ENCODE measurements at places on chromosomes 11 and 22. TPM values are rescaled to one million over a fixed set of nuclear protein-coding genes. Genes with fewer than 3 reads are reported as not detected.

KRTAP5-9 gene
- total RNA-seq: not detected

C11orf87 gene
- total RNA-seq: 0.11 TPM

GRCh38 chr22:30254314-30254713 lies 7.8 kb upstream of the LIF start:
- no peak overlapping the region for H3K27ac ChIP-seq
- H3K4me3 ChIP-seq: no peak overlapping the region
- H3K4me1 ChIP-seq: peaks cover 3% of the 10 kb centered on the region

GRCh38 chr11:118924591-118925585 lies 838 bp downstream of the BCL9L start:
- no peaks in the 10 kb centered on the region for H3K27me3 ChIP-seq
- H3K4me1 ChIP-seq: peaks cover 23% of the 10 kb centered on the region
- peak; percentile 71 for DNase-seq
- H3K36me3 ChIP-seq: peaks cover 5% of the 10 kb centered on the region

DNA sequence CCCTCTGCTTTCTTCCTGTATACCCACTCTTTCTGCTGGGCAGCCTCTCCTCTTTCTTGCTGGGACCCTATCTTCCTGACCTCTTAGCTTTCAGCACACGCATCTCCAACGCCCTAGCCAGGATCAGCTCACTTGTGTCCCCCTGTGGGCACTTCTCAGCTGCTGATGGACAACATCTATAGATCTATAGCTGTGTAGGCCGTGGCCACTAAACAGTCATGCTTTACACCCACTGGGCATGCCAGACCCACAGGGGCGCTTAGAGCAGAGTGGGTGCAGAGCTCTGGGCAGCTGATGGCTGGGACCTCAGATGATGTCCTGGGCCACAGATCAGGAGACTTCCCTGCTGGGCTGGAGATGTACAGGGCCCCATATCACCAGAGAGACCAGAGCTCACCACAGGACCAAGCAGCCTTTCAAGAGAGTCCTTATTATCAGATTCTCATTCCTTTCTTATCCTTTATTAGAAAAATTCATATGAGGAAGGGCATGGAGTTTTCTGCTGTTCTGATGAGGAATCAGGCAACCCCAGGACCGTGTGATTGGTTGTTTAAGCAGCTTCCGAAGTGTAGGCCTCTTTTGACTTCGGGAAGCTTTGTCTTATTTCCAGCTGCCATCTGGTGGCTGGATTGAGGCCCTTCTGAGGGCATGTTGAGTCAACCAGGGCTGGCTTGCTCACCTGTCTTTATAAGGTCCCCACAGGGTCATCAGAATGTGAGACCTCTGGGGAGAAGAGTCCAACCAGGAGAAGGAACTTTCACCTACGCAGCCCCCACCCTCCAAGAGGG lies 60.5 kb downstream of the OSBP2 start:
- no peak overlapping the region for H3K4me3 ChIP-seq
- no peaks in the 10 kb centered on the region for H3K27me3 ChIP-seq
- DNase-seq: peak; percentile 73
- H3K27ac ChIP-seq: no peak overlapping the region

GRCh38 chr22:36123673-36124630 lies 36.6 kb downstream of the APOL3 start:
- no peaks in the 10 kb centered on the region for H3K27me3 ChIP-seq
- H3K27ac ChIP-seq: no peak overlapping the region
- H3K4me1 ChIP-seq: 0 out of 2 replicates have a peak, but pooled peaks cover 4% of the 10 kb centered on the region
- DNase-seq: peak; percentile 95
- H3K36me3 ChIP-seq: no peaks in the 10 kb centered on the region

DNA sequence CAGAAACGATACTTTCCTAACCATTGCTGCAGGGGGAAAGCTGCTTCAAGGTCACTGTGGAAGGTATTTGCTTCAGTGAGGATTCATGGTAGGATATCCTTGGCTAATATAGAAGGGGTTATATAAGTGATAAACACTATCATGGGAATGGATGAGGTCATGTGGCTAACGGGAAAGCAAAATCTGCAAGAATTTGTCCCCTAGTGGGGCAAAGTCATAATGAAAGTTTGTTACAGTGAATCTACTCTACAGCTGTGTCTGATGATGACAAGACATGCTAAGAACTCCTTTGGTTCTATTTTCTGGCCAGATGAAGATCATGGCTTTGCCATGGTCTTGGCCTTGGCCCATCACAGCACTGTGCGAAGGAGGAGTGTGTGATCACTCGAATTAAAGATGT lies 13.8 kb downstream of the MMP20 start:
- H3K4me3 ChIP-seq: no peak overlapping the region
- H3K4me1 ChIP-seq: no peaks in the 10 kb centered on the region
- no peaks in the 10 kb centered on the region for H3K27me3 ChIP-seq
- no peaks in the 10 kb centered on the region for H3K36me3 ChIP-seq
- H3K27ac ChIP-seq: no peak overlapping the region
- DNase-seq: no peak

GRCh38 chr11:108983636-108984420 lies 319.0 kb downstream of the DDX10 start:
- DNase-seq: no peak
- H3K27ac ChIP-seq: no peak overlapping the region
- H3K4me1 ChIP-seq: peaks cover 2% of the 10 kb centered on the region
- H3K36me3 ChIP-seq: no peaks in the 10 kb centered on the region
- no peak overlapping the region for H3K4me3 ChIP-seq

DNA sequence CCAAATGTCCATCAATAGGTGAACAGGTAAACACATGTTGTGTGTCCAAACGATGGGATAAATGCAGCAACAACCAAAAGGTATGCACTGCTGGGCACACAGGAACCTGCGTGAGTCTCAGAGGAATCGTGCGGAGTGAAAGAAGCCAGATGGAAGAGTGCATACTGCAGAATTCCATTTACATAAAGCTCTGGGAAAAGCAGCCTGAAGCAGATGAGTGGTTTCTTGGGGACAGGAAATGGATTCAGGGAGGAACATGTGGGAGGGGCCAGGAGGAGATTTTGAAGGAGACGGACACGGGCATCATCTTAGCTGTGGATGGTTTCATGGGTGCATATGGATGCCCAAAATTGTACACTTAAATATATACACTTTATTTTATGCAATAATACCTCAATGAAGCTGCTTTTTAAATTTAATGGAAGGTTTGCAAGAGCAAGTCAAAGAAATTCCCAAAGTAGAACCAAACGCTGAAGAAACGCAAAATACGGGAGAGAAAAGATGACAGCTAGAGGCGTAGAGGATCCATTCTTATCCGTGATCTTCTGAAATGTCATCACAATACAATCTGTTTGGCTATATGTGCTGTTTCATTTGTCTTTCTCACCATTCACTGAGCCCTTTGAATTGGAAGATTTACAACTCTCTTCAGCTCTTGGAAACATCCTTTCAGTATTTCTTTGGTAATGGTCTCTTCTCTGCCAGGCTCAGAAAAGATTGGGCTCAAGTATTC lies 24.5 kb downstream of the ST14 start:
- DNase-seq: no peak
- H3K4me1 ChIP-seq: peaks cover 4% of the 10 kb centered on the region
- H3K36me3 ChIP-seq: no peaks in the 10 kb centered on the region
- no peak overlapping the region for H3K4me3 ChIP-seq
- no peaks in the 10 kb centered on the region for H3K27me3 ChIP-seq

UPK3A gene
- not detected for total RNA-seq

DSCAML1 gene
- total RNA-seq: 0.42 TPM

GRCh38 chr11:7414973-7415817 lies 70.1 kb upstream of the OLFML1 start:
- no peaks in the 10 kb centered on the region for H3K27me3 ChIP-seq
- H3K4me1 ChIP-seq: peaks cover 15% of the 10 kb centered on the region
- no peak overlapping the region for H3K27ac ChIP-seq
- no peak overlapping the region for H3K4me3 ChIP-seq

UBQLNL gene
- not detected for total RNA-seq

DNA sequence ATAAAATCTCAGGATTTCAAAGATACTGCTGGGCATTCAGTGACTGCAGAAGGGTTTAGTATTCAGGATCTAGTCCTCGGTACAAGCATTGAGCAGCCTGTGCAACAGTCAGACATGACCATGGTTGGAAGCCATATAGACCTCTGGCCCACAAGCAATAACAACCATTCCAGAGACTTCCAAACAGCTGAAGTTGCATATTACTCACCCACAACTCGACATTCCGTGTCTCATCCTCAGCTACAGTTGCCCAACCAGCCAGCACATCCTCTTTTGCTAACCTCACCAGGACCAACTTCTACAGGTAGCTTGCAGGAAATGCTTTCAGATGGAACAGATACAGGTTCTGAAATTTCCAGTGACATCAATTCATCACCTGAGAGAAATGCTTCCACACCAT lies 156.8 kb downstream of the C11orf91 start:
- H3K27ac ChIP-seq: no peak overlapping the region
- DNase-seq: no peak
- no peaks in the 10 kb centered on the region for H3K27me3 ChIP-seq
- H3K4me3 ChIP-seq: no peak overlapping the region

DNA sequence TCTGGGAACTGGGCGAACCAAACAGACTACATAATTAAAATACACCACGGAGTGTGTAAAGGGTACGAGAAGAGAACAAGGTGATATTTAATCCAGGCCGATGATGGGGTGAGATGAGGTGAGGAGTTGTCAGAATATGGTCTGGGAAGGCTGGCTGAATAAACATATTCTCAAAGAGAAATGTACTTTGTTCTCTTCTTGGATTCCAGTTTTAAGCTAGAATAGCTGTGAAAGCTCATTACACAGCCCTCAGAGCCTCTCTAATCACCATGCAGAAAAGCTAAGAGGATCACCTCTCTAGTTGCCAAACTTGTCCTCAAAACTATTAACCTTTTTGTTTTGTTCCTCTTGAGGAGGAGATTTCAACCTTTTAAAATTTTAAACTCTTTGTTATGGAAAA lies 89.8 kb downstream of the ATG16L2 start:
- peak overlapping the region; percentile 20 for H3K27ac ChIP-seq
- H3K4me3 ChIP-seq: no peak overlapping the region
- peaks cover 11% of the 10 kb centered on the region for H3K36me3 ChIP-seq
- no peak for DNase-seq

KCNE3 gene
- 4.9 TPM for total RNA-seq

SCGB2A2 gene
- not detected for total RNA-seq

DNA sequence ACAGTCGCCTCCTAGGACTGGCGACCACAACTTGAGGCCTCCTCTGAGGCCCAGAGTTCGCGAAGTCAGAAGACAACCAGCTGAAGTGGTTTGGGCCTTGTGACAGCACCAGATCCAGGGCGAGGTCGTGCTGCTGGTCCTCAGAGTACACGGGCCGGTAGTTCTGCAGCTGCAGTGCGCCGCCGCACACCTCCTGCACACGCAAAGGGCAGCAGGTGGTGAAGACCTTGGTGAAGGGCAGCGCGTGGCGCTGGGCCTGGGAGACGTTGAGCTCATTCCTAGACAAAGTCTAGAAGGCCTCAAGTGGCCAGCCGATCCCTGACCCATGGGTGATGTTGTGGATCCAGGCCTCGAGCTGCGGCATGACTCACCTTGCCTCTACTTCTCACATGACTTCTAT lies 18.2 kb downstream of the CD3E start:
- no peak overlapping the region for H3K27ac ChIP-seq
- H3K4me1 ChIP-seq: peaks cover 1% of the 10 kb centered on the region
- H3K36me3 ChIP-seq: no peaks in the 10 kb centered on the region
- H3K4me3 ChIP-seq: no peak overlapping the region

DNA sequence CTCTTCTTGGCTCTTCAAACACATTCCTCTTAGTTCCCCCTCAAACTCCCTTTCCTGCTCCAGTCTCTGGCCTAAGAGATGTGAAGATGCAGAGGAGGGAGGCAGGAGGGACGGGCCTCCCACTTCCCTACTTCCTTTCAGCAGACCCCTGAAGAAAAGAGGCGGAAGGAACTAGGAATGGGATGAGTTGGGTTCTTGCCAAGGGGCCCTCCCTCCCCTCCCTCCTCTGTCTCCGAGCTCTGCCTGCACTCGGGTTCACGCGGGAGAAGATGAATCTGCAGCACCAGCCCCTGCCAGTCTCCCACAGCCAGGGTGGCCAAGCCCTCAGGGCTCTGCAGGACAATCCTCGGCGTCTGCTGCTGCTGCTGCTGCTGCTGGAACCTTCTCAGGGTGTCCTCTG lies 24.3 kb upstream of the PKNOX2 start:
- H3K27me3 ChIP-seq: peaks cover 33% of the 10 kb centered on the region
- no peak for DNase-seq
- H3K4me3 ChIP-seq: no peak overlapping the region

SLC25A45 gene
- total RNA-seq: 1.1 TPM

GRCh38 chr22:35384527-35384926 lies 3.6 kb downstream of the HMOX1 start:
- DNase-seq: no peak
- H3K36me3 ChIP-seq: peaks cover 4% of the 10 kb centered on the region
- no peaks in the 10 kb centered on the region for H3K4me1 ChIP-seq
- no peak overlapping the region for H3K4me3 ChIP-seq
- H3K27me3 ChIP-seq: no peaks in the 10 kb centered on the region

HEPN1 gene
- total RNA-seq: not detected

- no peaks in the 10 kb centered on the region for H3K27me3 ChIP-seq
- no peaks in the 10 kb centered on the region for H3K36me3 ChIP-seq
- no peak for DNase-seq
- 0 out of 2 replicates have a peak, but pooled peaks cover 2% of the 10 kb centered on the region for H3K4me1 ChIP-seq
- no peak overlapping the region for H3K27ac ChIP-seq
- no peak overlapping the region for H3K4me3 ChIP-seq
Observed at GRCh38 chr11:120747850-120748814, 236.6 kb downstream of the GRIK4 start.

GRCh38 chr11:45715418-45715817 lies 50.0 kb upstream of the CHST1 start:
- DNase-seq: no peak
- H3K4me1 ChIP-seq: no peaks in the 10 kb centered on the region
- no peak overlapping the region for H3K4me3 ChIP-seq
- H3K27me3 ChIP-seq: no peaks in the 10 kb centered on the region

DNA sequence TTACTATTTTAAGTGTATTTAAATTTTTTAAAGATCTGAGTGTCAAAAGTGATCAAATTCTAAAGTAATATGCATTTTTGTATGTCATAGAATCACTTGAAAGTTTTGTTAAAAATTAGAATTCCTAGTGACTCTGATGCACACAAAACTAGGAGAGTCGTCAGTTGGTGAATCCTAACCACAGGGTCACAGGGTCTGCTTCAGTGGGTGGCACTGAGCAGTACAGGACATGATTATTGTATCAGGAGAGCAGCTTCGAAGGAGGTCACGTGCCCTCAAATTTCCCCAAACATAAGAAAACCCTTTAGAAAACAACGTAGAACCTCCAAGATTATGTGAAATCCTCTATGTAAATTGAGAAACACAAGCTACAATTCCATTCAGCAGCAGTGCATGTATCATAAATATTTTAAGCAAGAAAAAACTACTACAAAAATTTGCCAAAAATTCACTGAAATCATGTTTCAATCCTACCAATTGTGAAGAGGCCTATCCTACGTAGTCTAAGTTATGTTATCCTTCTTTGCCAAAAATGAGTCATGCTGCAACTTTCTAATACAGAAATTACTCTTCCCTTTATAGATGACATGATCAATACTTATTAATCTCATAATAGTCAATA lies 323.6 kb downstream of the AASDHPPT start:
- no peak for DNase-seq
- H3K27me3 ChIP-seq: no peaks in the 10 kb centered on the region
- peaks cover 4% of the 10 kb centered on the region for H3K36me3 ChIP-seq

- no peak overlapping the region for H3K27ac ChIP-seq
- H3K27me3 ChIP-seq: no peaks in the 10 kb centered on the region
- peaks cover 4% of the 10 kb centered on the region for H3K4me1 ChIP-seq
- DNase-seq: no peak
- no peaks in the 10 kb centered on the region for H3K36me3 ChIP-seq
- no peak overlapping the region for H3K4me3 ChIP-seq
Observed at GRCh38 chr11:41379084-41379483, 80.4 kb downstream of the LRRC4C start.

Measured in H9 (cell line).